ENCODE measurements at places on chromosomes 5 and 9.

DNA sequence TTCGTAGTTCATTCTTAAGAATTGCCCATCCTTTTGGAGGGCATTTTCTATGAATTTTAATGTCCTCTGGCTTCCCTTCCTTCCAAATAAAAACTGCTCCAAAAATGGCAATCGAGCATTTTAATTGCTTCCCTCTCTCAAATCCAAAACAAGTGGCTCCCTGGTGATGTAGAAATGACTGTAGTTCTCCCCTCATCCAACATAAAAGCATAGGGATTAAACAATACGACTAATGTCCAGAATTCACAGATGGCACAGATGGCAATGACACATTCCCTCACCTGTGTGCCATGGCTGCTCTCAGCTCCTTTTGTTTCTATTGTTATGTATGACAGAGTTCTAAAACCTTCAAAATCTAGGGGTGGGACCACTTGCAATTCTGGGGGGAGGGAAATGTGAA, 417.3 kb downstream of the RAB3C start:
- no peak overlapping the region for H3K4me3 ChIP-seq
- no peaks in the 10 kb centered on the region for H3K4me1 ChIP-seq
- H3K27me3 ChIP-seq, result no peaks in the 10 kb centered on the region
- no peak for DNase-seq
- H3K27ac ChIP-seq, result no peak overlapping the region
- H3K36me3 ChIP-seq, result no peaks in the 10 kb centered on the region

GRCh38 chr5:171961117-171961516, 45.3 kb downstream of the FBXW11 start:
- H3K36me3 ChIP-seq, result no peaks in the 10 kb centered on the region
- H3K27me3 ChIP-seq, result no peaks in the 10 kb centered on the region
- H3K4me1 ChIP-seq, result peaks cover 10% of the 10 kb centered on the region
- no peak overlapping the region for H3K27ac ChIP-seq
- no peak overlapping the region for H3K4me3 ChIP-seq

DNA sequence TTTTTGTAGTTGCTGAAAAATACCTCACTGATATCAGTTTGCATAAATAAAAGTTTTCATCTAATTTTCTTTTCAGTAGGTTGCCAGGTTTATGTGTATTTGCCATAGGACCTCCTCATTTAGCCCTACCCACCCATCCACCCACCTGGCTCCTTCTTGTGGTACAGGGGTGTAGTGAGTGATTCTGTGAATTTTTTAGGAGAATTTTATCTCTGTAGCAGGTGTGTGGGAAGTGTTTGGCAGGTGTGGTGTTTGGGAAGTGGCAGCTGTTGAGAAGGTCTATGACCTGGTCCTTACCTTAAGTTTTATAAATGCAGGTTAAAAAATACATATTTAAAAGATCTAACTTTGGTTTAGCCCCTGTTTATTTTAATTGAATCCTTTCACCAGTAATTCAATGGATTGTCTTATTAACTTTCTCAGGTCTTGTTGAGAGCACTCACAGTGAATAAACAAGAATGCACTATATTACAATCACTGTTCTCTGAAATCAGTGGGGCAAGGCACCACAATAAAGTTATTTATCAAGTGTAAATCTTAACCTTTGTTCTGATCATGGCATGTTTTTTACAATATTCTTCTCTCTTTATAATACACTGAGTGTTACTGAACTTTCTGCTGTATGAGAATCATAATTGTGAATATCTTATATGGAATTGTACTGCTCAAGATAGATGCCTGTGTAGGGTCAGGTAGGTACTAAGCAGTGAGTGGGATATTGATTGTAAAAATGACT, 189.1 kb downstream of the WDR70 start:
- H3K36me3 ChIP-seq, result no peaks in the 10 kb centered on the region
- no peak overlapping the region for H3K4me3 ChIP-seq
- no peaks in the 10 kb centered on the region for H3K4me1 ChIP-seq
- H3K27ac ChIP-seq, result no peak overlapping the region
- H3K27me3 ChIP-seq, result no peaks in the 10 kb centered on the region

DNA sequence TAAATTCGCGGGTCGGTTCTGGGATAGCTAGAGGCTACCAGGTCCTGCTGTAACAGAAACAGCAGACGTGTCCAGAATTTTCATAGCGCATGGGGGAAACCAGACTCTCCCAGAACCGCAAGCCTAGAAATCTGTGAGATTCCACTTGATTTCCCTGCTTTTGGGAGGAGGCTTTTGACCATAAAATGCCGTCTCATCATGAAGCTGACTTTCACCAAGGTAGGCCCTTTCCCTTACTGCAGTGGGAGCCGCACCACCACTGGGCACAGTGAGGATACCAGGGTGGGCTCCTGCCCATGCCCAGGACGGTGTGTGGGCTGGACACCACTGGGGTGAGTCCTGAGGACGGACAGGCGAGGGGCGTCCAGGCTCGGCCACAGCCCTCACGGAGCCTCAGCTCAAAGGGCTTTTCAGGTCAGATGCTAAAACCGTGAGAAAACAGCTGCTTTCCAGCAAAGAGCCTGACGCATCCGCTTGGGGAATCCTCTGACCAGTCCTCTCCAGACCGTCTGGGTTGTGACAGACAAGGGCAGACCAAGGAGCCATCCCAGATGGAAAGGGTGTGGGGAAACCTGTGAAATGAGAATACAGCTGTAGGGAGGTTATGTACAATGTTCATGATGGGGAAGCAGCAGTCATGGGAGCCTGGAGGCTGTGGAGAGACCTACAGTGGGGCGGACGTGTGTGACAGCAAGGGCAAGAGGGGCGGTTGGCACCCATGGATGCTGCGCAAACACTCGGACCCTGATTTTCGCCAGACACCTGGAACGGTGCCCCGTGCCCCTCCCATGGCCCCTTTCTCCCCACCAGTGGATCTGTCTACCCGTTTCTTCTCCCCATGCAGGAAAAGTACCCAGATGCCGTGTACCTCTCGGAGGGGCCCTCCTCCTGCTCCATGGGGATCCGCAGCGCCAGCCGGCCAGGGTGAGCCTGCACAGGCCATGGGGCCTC, 59.2 kb downstream of the IPPK start:
- H3K27me3 ChIP-seq, result no peaks in the 10 kb centered on the region
- H3K4me1 ChIP-seq, result no peaks in the 10 kb centered on the region
- H3K4me3 ChIP-seq, result no peak overlapping the region
- H3K27ac ChIP-seq, result no peak overlapping the region
- H3K36me3 ChIP-seq, result peaks cover 53% of the 10 kb centered on the region

- H3K4me3 ChIP-seq, result no peak overlapping the region
- H3K27ac ChIP-seq, result no peak overlapping the region
- H3K4me1 ChIP-seq, result peaks cover 27% of the 10 kb centered on the region
- peak; percentile 45 for DNase-seq
- peaks cover 5% of the 10 kb centered on the region for H3K27me3 ChIP-seq
These were observed 162.7 kb downstream of the C9orf50 start for GRCh38 chr9:129458155-129458661.

DNA sequence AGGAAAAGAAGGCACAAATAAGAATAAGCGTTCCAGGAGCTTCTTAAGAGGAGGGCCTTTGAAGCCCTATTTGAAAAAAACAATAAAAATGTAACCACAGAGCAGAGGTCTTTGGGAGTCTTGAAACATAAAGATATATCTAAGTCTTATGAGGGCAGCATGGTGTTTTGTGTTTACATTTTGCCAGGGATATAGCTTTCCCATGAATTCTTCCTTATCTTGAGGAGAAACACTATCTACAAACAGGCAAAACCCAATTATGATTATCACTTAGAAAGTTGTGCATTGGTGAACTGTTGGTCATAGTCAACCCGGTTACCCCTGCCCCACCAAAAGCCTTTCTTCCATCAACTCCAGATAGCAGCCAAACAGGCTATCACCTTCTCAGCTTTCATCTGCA, 23.6 kb upstream of the LHFPL2 start:
- no peaks in the 10 kb centered on the region for H3K27me3 ChIP-seq
- no peak overlapping the region for H3K27ac ChIP-seq
- H3K4me3 ChIP-seq, result no peak overlapping the region
- no peak for DNase-seq
- H3K4me1 ChIP-seq, result no peaks in the 10 kb centered on the region

- no peak for DNase-seq
- peaks cover 14% of the 10 kb centered on the region for H3K4me1 ChIP-seq
- H3K4me3 ChIP-seq, result no peak overlapping the region
- H3K27me3 ChIP-seq, result no peaks in the 10 kb centered on the region
- H3K27ac ChIP-seq, result peak overlapping the region; percentile 57
These were observed 17.5 kb downstream of the CYFIP2 start for GRCh38 chr5:157283434-157283833.

- H3K27me3 ChIP-seq, result no peaks in the 10 kb centered on the region
- no peak for DNase-seq
- no peak overlapping the region for H3K4me3 ChIP-seq
- no peaks in the 10 kb centered on the region for H3K36me3 ChIP-seq
- no peak overlapping the region for H3K27ac ChIP-seq
These were observed 5.7 kb upstream of the LCN9 start for GRCh38 chr9:135657416-135657815.

DNA sequence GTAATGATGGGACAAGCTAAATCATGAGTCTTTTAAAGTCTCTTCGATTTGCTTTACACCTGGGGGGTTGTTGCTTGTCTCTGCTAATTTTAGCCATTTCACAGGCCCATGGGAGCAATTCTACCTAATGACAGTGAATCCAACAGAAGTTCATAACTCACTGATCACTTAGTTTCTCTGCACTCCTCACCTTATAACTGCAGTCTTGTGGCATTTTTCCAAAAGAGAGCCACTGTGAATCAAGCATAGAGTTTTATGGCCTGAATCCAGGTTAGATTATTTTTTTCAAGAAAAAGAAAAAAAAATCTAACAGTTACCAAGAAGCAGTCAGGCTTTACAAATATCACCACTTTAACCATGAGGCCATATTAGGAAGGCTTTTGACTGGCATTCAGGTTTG, 1.5 kb upstream of the IL7R start:
- no peak overlapping the region for H3K4me3 ChIP-seq
- no peak for DNase-seq

DNA sequence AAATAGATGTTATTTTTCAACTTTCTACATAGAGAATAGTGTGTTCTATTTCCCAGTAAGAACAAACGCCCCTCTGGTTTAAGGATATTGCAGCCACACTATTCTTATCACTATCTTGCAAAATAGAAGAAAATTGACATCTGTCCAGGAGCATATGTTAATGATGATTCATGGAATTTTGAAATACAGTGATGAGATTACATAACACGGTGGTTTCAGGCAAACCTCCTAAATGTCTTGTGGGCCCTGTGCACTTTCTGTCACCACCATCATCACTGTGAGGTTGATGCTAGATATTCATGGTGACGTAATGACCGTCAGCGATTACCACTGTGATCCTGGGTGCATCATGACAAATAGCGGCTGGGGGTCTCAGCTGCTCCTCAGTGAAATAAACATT, 48.1 kb downstream of the CFAP90 start:
- H3K27me3 ChIP-seq, result no peaks in the 10 kb centered on the region
- DNase-seq, result no peak
- H3K27ac ChIP-seq, result no peak overlapping the region
- no peaks in the 10 kb centered on the region for H3K4me1 ChIP-seq
- no peak overlapping the region for H3K4me3 ChIP-seq

GRCh38 chr9:117400171-117400570, 14.7 kb downstream of the ASTN2 start:
- H3K4me1 ChIP-seq, result no peaks in the 10 kb centered on the region
- H3K4me3 ChIP-seq, result no peak overlapping the region
- H3K36me3 ChIP-seq, result no peaks in the 10 kb centered on the region

- no peaks in the 10 kb centered on the region for H3K36me3 ChIP-seq
- H3K27ac ChIP-seq, result no peak overlapping the region
- no peaks in the 10 kb centered on the region for H3K27me3 ChIP-seq
- H3K4me1 ChIP-seq, result no peaks in the 10 kb centered on the region
These were observed 698.1 kb downstream of the DTWD2 start for GRCh38 chr5:118290204-118290603.

GRCh38 chr5:37603072-37603471, 224.0 kb downstream of the WDR70 start:
- no peak overlapping the region for H3K27ac ChIP-seq
- H3K27me3 ChIP-seq, result no peaks in the 10 kb centered on the region
- no peak for DNase-seq
- peaks cover 3% of the 10 kb centered on the region for H3K36me3 ChIP-seq
- no peak overlapping the region for H3K4me3 ChIP-seq
